HS-27A (cell line): ENCODE measurements at places on chromosomes 13 and 19.

DNA sequence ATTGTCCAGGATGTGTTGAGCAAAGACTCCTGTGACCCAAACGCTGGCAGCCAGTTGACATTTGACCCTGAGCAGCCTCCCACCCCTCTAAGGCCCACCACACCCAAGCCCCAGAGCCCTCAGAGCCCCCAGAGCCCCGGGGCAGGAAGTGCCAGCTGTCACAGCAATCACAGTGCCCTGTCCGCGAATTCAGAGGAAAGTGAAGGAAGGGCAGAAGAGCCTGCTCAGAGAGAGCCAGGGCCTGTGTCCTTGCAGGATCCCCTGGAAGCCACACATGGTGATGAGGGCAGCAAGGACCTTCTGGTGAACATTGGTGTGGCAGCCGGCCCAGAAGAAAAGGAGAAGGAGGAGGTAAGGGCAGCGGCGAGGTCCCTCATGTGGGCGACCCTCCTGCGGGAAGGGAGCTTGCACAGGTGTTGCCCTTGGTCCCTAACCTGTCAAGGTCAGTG is 63.7 kb downstream of the SPATA13 start:
- no peak for DNase-seq

GRCh38 chr19:13597640-13598039 is 91.4 kb upstream of the CACNA1A start:
- DNase-seq, result no peak

DNA sequence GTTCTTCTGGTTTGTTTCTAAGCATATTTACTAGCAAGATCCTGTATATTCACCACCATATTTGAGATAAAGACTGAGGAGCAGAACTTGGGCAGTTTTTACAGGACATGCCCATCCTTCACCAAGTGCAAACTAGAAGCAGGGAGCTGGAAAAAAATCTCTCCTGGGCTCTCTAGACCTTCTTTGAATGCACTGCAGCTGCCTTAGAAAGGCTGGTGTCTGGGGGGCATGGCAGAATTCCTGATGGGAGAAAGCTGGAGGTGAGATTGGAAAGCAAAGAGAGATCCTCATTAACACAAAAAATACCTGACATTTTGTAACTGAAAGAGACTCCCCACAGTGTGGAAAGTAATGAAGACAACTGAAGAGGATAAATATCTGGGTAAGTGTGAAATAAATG is 1612.1 kb downstream of the OLFM4 start:
- no peak for DNase-seq

GRCh38 chr19:4547303-4548237 is 7.7 kb upstream of the LRG1 start:
- no peak for DNase-seq

- no peak for DNase-seq
These were observed 17.6 kb downstream of the ACOD1 start for GRCh38 chr13:76965759-76966421.

GRCh38 chr19:8116437-8117293 is 32.7 kb downstream of the FBN3 start:
- DNase-seq, result no peak

DNA sequence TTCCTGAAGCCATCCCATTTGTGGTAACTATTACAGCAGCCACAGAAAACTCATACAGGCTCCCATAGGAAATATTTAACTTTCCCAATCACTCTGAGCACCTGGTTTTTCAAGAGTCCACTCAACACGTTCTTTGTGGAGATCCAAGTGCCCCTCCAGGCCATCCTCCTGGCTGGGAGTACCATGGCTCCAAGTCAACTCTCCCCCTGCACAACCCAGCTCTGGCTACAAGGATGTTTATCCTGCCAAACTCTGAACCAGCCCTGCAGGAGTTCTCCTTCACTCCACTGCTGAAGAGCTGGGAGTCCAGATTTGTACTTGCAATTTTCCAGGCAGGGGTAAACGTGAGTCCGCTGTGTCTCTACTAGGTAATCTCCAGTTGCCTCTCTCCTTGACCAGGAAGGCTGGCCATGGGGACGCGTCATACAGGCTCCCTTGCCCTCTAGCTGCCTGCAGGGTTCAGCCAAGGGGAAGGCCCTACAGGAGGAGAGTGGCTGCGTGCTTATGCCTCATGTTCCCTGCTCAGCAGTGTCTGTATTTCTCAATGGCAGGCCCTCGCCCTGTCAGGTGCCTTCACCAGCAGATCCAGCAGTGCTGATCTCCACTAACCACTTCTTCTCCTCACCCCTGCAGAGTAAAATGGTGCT is 29.9 kb upstream of the ARGLU1 start:
- DNase-seq, result no peak

DNA sequence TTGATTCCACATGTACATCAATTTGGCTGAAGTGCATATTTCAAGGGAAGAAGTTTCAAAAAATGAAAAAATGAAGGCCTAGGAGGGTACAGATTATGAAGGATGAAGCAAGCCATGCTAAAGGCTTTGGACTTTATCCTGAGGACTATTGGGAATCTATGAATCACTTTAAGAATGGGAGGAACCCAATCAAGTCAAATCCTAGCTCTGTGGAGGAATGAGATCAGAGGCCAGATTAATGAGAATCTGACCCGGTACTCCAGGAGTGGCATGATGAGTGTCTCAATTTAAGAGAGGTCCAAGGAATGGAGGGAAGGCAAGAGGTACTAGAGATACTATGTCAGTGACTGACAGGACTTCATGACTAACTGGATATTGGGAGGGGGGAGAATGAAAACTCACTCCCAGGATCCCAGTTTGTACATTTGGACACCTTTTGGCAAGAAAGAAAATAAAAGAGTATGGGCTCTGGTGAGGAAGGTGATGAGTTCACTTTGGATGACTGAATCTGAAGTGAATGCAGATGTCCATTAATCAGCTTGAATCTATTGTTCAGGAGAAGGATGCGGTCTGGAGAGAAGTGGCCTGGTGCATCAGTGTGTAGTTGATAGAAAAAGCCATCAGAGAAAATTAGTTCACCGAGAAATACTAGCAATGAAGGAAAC is 349.0 kb downstream of the EFNB2 start:
- DNase-seq, result no peak

DNA sequence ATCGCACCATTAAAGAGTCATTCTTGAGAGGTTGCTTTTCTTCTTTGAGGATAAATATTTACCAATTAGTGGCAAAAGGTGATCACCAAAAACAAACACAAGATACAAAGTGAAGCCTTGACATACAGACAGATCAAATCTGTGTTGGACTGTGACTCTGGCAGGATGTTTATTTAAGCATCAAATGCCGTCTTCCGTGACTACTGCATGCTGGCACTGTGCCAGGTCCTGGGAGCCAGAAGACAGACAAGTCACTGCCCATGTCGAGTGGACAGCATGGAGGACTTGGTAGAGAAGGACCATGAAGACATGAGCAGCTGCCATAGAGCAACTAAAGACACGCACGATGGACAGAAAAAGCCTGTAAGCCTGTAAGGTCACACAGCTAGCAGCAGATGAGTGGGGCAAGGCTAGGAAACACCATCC is 92.8 kb upstream of the FARP1 start:
- DNase-seq, result peak; percentile 11

DNA sequence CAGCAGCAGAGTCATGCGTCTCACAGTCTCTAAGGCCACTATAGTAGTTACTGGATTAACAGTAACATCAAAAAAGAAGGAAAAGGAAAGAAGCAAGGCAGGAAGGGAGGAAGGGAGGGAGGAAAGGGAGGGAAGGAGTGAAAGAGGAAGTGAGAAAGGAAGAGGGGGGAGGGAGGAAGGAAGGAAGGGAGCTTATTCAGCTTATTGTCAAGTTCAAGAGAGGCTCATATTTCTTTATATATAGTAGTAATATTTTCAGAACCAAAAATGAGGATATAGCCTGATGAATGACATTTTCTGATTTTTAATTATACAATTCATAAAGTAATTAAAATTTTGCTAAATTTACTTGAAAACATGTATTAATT is 17.7 kb upstream of the RUBCNL start:
- DNase-seq, result no peak

- no peak for DNase-seq
These were observed 81.8 kb downstream of the PAN3 start for GRCh38 chr13:28220166-28220565.

DNA sequence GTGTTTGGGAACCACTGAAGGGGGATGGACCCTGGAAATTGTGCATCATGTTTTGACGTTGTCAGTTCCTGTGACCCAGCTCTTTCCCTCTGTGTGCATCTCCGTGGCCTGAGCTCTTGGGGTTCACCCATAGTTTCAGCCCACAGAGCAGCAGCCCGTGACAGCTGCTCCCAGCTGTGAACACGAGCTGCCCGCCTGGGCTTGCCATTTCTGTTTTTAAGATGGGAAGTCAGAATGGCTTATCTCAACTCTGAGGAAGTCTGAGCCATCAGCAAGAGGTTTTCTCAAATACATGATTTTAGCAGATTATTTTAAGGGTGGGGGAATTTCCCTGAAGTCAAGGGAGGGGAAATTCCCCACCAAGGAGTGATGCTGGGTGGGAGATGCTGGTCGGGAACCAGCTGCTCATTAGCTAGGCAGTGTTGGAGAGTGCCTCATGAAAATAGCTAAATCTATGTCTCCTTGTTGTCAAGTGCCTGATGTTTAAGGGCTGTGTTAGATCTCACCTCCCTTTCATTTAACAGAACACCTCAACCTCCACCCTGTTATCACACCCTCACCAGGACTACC is 34.8 kb upstream of the C1QTNF9 start:
- DNase-seq, result no peak

DNA sequence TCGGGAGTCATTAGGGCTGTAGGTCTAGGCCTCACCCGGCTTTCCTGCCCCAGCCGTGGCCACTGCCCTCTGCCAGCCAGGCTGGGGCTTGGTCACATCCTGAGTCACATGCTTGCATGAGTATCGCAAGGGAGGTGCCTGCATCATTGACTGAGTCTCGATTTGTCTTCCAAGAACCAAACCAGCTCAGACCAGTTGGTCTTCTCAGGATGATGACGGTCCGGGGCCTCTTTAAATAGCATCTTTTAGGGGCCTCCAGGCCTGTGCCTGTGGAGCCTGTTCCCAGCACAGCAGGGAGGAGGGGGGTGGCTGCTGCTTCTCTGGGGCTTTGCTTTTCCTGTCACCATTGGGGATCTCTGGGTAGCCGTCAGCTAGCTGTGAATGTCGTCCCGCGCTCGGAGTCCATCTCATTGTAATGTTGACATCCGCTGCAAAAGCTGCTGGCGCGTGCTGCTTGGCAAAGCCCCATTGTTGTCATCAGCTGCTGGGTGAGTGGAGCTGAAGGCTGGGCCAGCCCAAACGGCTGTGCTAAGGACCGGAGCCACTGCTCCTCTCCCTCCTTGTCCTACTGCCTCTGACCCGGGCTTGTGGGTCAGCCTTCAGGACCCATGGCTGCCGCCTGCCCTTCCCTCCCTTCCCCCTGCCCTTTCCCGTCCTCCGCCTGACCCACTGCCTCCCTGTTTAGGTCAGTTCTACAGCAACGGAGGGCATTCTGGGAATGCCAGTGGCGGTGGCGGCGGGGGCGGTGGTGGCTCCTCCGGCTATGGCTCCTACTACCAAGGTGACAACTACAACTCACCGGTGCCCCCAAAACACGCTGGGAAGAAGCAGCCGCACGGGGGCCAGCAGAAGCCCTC is 14.3 kb upstream of the QTRT1 start:
- DNase-seq, result no peak

DNA sequence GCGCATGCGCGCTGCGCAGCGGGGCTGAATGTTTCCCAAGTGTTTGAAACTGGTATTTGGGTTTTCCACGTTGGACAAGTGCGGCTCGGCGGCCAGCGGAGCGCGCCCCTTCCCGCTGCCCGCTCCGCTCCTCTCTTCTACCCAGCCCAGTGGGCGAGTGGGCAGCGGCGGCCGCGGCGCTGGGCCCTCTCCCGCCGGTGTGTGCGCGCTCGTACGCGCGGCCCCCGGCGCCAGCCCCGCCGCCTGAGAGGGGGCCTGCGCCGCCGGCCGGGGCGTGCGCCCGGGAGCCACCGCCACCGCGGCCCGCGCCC is at the start of gene ING1:
Gene ING1, plus strand, starts transcription at position 59 of the 311 bp plus-strand sequence. CDS start 450 bp downstream, outside the sequence.
- DNase-seq, result no peak

DNA sequence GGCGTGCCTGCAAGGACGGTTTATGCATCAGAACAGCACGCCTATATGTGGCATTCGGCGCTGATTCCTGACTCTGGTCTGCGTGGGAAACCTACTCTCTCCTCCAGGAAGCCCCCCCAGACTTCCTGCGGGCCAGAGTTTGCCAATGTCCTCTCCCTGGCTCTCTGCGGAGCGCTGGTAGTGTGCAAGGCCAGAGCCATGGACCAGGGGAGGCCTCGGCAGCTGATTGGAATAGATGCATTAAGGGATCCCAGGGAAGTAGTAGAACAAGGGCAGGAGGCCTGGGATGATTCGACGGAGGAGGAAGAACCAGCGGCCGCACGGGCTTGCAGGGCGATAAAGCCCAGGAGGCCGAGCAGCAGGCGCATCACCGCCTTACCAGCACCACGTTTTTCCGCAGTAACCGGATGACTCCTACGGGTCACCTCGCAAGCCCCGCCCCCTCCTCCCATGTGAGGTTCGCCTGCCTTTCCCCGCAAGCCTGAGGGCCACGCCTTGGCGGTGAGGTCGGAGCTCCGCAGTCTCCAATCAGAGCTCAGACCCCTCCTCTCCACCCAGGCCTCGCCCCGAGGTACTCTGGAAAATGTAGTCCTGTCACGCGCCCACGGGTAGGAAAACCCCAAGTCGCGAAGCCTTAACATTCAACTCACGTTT is 5.0 kb downstream of the CLEC11A start:
- no peak for DNase-seq

DNA sequence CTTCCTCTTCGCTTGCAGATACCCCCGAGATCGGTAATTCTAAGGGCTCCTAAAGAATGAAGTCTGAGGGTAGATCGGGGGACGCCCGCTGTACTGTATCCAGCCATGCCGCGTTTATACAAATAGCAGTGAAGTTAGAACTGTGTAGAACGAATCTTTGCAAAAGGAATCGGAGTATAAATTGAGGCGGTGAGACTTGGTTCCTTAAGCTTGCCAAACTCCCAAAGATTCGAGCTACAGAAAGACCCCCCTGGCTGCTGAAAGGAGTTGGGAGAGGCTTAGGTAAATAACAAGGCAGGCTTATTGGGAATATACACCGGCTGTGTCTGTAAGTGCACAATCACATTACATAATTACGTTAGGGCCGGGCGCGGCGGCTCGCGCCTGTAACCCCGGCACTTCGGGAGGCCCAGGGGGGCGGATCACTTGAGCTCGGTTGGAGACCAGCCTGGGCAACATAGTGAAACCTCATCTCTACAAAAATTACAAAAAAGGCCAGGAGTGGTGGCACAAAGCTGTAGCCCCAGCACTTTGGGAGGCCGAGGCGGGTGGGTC is 12.2 kb downstream of the TMEM160 start:
- no peak for DNase-seq

DNA sequence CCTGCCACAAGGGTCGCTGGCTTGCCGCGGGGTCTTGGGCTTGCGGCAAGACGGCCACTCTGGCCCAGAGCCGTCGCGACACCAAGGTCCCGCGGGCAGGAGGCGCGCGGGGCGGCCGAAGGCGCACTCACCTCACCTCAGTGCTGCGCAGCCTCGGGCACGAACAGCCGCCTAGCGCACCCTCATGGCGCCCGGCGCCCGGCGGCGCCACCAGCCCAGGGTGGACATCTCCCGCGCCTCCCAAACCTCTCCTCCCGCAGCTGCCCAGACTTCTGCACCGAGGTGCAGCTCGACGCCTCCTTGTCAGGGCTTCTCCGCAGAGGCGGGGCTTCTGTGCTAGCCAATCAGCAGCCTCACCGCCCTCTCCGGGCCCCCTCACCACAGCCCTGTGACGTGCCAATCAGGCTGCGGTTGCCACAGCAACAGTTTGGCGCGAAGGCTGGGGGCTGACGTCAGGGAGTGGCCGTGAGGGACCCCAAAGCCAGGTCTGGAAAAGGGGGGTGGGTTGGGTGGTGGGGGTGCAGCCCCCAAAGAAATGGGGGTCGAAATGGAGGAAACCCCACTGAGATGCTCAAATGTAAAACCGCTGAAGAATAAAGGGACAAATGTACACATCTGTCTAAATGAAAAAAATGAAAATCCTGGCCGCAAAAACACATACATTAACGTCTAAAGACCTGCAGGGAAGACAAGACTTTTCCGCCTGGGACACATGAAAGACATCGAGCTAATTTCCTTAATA is at the start of the genes PEG3 and ZIM2:
Gene PEG3, minus strand, starts transcription at position 276 of the 742 bp plus-strand sequence. CDS start 16,071 bp downstream, outside the sequence.
Gene ZIM2, minus strand, starts transcription at position 276 of the 742 bp plus-strand sequence. CDS start 16,449 bp downstream, outside the sequence.
- no peak for DNase-seq
